ELR (cell line): ENCODE measurements at places on chromosomes 3 and 15.

- DNase-seq: peak; percentile 77
Measured at GRCh38 chr3:161559177-161559998, 62.8 kb downstream of the OTOL1 start.

DNA sequence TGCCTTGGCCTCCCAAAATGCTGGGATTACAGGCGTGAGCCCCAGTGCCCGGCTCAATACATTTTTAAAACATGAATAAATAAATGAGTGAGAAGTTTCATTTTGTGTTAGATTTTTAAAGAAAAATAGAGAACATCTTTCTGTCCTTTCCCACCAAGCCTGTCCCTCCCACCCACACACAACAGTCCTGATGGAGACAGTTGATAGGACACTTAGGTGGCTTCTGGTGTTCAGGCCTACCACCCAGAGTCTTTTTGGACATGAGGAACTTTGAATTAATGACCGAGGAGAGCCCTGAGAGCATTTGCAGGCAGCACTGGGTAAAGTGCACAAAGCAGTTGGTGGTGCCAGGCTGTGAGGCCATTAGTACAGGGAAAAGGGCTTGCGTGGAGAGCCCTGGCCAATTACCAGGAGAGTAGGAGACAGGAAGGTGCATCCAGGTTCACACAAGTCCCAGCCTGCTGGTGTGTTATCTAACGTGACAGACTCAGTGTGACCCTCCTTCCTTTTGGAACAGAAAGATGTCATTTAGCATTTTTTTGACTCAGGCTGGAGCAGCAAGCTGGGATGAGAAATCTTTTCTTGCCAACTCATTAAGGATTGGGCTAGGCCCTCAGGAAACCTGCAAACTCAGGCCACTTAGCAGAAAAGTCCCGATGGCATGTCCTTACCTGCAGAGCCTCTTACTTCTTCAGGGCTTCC is 103.6 kb downstream of the PDCD6IP start:
- DNase-seq: no peak

DNA sequence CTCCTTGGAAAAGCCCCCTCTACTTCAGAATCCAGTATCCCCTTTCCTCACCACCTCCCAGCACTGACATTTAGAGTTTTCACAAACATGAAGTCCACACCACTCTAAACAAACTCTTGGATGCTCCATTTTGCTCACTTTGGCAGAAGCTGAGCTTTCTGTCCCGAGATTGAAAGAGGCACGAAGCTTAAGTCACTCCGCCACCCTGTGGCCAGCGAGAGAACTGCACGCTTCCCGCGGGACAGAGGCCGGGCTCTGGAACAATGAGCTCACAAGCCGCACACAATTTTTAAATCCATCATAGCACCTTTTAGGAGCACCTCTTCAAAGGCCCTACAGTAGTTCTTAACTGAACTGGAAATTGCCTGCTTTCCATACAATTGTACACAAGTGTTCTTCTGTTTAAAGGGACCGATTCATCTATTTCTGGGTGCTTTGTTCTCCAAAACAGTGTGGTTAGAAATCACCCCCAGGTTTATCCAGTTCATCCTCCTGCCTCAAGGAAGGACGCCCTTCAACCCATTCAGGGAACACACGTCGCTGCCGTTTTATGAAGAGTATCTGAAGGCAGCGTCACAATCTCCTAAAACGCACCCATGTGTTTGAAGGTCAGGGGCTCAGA is 226.1 kb downstream of the VPS13C start:
- peak; percentile 72 for DNase-seq

DNA sequence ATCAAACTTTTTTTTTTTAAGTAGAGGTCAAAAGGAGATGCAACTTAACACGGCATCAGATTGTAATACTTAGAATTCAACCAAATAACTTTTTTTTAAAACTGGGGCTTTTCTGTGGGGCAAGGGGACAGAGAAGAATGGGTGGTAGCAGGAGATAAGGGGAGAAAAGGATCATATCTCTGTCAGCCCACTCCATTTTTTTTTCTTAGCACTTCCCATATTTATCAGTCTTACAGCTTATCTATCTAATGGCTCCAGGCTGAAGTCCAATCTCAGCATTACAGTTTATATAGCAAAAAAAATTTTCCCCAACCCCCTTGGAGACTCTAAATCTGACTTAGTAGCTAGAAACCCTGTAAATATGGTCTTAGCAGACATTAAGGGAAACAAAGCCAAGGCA is 69.3 kb downstream of the PIK3R4 start:
- no peak for DNase-seq

DNA sequence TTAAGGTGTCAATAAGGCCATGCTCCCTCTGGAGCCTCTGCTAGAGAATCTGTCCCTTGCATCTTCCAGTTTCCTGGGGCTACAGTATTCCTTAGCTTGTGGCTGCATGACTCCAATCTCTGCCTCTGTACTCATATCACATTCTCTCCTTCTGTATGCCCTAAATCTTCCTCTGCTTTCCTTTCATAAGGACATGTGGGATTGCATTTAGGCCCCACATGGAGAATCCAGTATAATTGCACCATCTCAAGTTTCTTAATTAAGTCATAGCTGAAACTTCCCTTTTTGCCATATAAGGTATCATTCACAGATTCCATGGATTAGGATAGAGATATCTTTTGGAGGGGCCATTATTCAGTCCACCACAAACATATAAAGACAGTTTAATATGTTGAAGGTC is 409.8 kb upstream of the TMCO5A start:
- no peak for DNase-seq

GRCh38 chr15:77145370-77145769 is 74.5 kb upstream of the TSPAN3 start:
- DNase-seq: no peak

- DNase-seq: peak; percentile 26
Measured at GRCh38 chr3:193207290-193208273, 33.4 kb upstream of the PLAAT1 start.

- no peak for DNase-seq
Measured at GRCh38 chr3:19688767-19689166, 245.2 kb downstream of the EFHB start.

DNA sequence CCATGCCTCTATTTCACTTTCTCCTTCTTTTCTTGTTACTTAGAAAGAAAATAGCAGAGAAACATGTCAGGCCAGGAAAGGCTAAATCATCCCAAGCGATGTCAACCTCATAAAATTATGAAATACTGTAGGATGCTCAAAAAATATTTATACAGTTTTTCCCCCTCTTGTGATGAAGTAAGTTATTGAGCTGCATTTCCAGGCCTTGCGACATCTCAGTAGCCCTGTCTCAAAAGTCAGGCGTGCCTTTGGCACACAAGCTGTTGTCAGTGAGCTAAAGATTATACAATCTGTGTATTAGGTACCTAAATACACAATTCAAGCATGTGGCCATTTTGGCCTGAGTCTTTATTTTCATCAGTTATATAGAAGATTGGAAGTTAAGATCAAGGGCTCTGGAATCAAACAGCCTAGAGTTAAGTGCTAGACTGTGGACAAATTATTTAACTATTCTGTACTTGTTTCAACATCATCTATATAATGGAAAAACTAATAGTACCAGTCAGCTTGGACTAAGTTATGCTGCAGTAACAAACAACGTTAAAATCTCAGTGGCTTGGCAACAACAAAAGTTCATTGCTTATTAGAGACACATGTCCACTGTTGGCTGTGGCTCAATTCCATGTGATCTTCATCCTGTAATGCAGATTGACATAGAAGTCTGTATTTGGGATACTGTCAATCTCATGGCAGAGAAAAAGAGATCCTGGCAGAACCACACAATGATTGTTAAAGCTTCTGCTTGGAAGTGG is 406.4 kb upstream of the PROK2 start:
- DNase-seq: no peak

- peak; percentile 36 for DNase-seq
Measured at GRCh38 chr3:136380530-136380929, 130.4 kb downstream of the PCCB start.

DNA sequence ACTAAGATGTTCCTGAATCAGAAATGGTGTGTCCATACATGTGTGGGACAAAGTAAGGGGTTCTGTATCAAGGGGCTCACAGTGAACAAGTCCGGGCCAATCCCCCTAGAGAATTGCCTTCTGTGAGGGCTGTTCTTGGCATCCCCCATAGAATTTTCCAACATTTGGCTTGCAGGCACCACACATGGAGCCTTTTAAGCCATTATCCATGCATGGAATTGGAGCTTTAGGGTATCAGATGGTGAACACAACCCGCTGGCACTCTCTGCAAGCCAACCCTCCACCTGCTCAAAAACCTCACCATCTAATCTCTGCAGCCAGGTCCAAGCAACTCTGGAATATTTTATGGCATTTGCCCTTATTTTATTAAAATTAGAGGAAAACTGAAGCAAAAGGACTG is 278.7 kb downstream of the ERC2 start:
- DNase-seq: no peak

DNA sequence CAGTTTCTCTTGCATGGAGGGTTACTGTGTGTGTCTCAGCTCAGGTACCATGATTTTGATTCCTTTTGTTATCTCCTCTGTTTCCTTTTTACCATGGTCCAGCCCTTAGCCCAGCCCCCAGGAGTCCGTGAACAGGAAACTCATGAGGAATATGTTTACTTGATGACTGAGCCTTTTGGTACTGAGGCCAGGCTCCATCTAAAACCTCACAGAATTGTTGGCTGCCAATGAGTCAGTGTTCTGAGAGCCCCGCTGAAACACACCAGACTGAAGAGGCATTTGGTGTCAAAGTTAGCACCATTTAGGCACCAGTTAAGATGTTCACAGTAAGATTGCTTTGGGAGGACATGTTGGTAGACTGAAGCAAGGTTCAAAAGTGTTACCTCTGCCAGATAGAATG is 80.9 kb downstream of the DGKG start:
- peak; percentile 91 for DNase-seq

GRCh38 chr3:140097874-140098635 is 163.1 kb downstream of the CLSTN2 start:
- DNase-seq: no peak

DNA sequence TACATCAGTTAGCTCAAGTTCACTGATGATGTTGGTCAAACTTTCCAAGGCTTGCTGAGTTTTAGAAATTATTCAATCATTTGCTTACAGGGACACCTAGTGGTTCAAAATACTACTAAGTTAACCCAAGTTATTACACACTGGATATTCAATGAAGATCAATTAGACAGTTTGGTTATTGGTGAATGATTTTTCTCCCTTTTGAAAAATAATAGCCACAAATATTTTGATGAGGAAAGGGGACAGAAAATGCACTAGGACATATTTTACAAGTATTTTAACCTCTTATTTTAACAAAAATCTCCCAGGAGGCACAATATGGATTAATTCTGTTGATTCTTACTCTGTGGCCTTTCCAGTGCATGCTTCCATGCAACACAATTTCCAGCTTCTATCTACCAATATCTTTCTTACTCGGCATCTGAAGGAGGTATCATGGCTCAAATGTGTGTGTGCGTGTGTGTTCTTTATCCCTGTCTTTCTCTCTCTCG is 20.1 kb upstream of the GOLGA6L2 start:
- DNase-seq: peak; percentile 41

DNA sequence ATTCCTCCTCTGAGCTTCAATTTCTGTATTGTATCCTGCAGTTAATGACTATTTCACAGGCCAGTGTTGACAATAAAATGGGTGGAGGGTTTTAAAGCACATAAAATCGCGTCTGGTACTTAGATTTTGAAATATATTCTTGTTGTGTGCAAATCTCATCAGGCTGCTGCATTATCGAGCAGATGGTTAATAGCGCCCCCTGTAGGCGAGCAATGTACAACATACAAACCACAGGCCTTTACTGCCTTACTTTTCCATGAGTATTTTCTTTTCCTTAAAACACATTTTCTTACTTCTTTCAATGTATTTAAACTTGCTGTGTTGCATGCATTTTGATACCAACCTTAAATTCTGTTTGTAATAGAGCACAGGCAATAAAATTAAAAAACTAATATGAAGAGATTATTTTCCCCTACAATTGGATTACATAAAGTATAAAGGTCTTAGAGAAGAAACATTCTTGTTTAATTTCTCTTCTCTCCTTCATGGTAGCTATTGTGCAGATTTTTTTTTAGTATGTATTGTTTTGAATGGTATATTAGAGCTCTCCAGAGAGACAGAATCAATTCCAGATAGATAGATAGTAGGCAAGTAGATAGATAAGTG is 608.4 kb downstream of the CADM2 start:
- peak; percentile 3 for DNase-seq
